Uterus (tissue), 4 donors: ENCODE measurements at places on chromosomes 3 and 15. TPM values are rescaled to one million over a fixed set of nuclear protein-coding genes. Genes with fewer than 3 reads are reported as not detected.

DNA sequence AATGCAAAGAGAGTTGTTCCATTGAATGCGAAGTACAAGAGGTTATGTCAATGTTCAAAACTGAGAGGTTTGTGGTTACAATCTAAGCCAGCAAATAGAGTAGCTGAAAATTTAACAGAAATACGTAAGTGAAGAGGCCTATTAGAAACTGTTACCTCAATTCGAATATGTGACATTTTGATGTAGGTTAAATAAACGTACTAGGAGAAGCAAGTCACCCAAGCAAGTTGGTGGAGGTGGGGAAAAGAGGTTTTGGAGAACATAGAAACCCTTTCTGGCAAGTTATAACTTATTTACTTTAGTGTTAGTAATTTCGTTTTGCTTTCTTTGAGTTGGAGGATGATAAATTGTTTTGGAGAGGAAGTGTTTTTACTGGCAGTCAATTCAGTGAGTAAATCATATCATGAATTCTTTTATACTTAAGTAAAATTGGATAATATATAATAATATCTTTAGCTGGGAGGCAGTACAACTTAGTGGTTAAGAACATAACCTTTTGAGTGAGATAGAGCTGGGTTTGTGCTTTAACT lies 91.2 kb upstream of the NAALADL2 start:
- no peak overlapping the region for H3K27ac ChIP-seq
- H3K4me1 ChIP-seq, result no peaks in the 10 kb centered on the region
- no peak for DNase-seq
- no peak overlapping the region for H3K4me3 ChIP-seq
- no peaks in the 10 kb centered on the region for H3K27me3 ChIP-seq

GRCh38 chr3:31064021-31064420 lies 169.6 kb upstream of the GADL1 start:
- H3K4me1 ChIP-seq, result no peaks in the 10 kb centered on the region
- no peaks in the 10 kb centered on the region for H3K36me3 ChIP-seq
- no peaks in the 10 kb centered on the region for H3K27me3 ChIP-seq
- no peak overlapping the region for H3K27ac ChIP-seq
- no peak for DNase-seq

DNA sequence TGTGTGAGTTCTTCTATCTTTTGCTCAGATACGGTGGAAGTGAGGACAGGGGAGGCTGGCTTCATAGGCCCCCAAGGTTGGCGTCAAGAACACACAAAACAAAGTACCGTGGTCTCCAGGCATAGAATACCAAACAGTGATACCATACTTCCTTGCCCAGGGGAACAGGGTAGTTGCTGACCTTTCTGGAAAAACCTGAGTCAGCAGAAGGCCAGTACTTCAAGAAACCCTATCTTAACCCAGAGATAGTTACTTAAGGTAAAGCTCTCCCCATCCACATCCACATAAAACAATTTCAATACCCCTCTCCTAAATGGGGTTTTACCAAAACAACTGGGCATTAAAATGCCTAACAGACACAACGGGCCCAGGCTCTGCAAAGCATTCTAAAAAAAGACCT lies 29.6 kb upstream of the RPS17 start:
- no peak for DNase-seq
- no peak overlapping the region for H3K27ac ChIP-seq
- H3K36me3 ChIP-seq, result no peaks in the 10 kb centered on the region
- no peaks in the 10 kb centered on the region for H3K27me3 ChIP-seq
- H3K4me3 ChIP-seq, result no peak overlapping the region

DNA sequence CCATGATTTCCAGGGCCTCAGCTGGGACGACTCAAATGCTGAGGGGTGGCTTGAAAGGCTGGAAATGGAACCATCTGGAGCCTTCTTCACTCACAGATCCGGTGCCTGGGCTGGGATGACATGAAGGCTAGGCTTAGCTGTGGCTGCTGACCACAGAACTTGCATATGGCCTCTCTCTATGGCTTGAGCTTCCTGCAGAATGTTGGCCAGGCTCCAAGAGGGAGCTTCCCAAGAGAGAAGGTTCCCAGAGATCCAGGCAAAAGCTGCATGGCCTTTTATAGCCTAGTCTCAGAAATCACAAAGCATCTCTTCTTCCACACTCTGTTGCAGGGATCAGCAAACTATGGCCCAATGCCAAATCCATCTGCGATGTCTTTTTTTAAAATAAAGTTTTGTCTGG lies 44.8 kb downstream of the GATM start:
- H3K4me1 ChIP-seq, result no peaks in the 10 kb centered on the region
- no peaks in the 10 kb centered on the region for H3K27me3 ChIP-seq
- no peaks in the 10 kb centered on the region for H3K36me3 ChIP-seq
- DNase-seq, result peak; percentile 18
- no peak overlapping the region for H3K27ac ChIP-seq

GRCh38 chr3:115351193-115351592 lies 204.1 kb upstream of the ZBTB20 start:
- no peaks in the 10 kb centered on the region for H3K36me3 ChIP-seq
- no peaks in the 10 kb centered on the region for H3K4me1 ChIP-seq
- H3K27me3 ChIP-seq, result no peaks in the 10 kb centered on the region
- H3K27ac ChIP-seq, result no peak overlapping the region

ERC2 gene
- not detected for total RNA-seq

INO80 gene
- total RNA-seq, result 29.8 TPM

LRRC2 gene
- 3.9 TPM for total RNA-seq
